ENCODE measurements at places on chromosomes 2 and 18. TPM values are rescaled to one million over a fixed set of nuclear protein-coding genes. Genes with fewer than 3 reads are reported as not detected.

- DNase-seq = no peak
These were observed 141.3 kb downstream of the MEIS1 start for GRCh38 chr2:66576311-66576560.

GRCh38 chr2:196607073-196607472 is 32.4 kb upstream of the CCDC150 start:
- DNase-seq = no peak

- DNase-seq = no peak
These were observed 9.6 kb downstream of the PREPL start for GRCh38 chr2:44351676-44352075.

DNA sequence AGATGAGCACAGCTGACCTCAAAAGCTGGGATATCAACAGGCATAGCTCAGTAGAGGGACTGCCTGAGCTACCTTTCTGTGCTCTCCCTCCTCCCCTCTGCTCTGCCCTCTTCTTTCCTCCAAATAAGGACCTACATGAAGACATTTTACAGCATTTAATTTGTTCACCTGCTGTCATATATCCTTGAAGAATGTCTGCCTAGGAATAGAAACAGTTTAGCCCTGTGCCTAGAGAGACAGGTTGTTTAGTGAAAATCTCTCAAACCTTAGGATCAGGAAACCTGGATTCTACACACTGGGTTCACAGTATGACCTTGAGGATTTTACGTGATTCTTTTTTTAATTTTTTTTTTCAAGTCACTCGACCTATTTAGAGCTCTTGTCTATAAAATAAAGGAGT is 213.0 kb upstream of the SETBP1 start:
- DNase-seq = no peak

GRCh38 chr2:160862226-160862625 is 298.0 kb upstream of the TANK start:
- no peak for DNase-seq

DNA sequence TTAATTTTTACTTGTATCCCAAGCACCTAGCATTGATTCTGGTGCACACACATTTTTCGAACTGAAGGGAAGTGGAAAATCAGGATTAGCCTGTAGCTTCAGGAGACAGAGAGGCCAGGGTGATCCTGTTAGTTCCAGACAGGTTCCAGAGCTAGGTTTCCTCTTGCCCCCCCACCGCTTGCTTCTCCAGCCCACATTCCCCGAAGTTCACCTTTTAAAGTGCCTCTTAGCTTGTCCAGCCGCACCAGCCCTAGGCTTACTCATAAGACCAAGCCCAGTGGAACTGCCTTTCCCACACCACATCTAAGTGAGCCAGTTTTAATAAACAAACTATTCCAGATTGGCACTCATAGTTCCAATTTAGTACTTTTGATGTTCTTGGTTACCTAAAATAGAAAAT is 898.6 kb upstream of the KLHL29 start:
- no peak for DNase-seq

DNA sequence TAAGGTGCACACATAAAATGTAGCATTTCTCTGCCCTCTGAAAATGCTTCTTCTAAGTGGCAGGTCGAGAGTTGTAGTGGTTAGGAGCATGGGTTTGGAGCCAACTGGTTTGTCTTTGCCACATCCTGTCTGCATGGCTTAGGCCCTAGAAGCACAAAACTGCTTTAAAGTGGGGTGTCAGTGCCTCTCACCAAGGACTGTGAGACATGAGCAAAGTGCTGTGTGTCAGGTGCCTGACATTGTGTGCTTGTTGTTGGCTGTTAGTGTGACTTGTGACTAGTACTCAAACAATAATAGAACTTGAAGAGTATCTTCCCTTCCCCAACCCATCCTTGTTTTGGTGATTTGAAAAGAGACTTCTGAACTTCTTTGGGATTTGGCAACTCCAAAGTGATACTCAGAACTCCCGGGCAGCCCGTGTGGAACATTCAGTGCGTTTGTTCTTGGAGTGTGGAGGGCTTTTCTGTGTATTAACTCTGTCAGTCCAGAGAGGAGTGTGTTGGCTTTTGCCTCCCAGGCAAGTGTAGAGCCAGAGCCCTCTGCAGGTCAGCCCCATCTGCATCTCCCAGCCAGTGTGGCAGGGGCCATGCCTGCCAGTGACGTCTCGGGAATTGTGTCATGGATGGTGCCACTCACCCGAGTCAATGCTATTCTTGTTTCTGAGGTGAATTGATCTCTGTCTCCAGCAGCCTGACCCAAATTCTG is 5.0 kb downstream of the MGAT5 start:
- no peak for DNase-seq

The C2orf15 gene
- not detected for total RNA-seq

The NEURL3 gene
- total RNA-seq = not detected

The AGAP1 gene
- total RNA-seq = 21.0 TPM
